Activated T-helper 2 cell treated with anti-CD3 and anti-CD28 coated beads, Interferon-gamma antibody, Interleukin-2, Interleukin-4, amounts not matched to agents 10 μg/mL and 5 μg/mL and 100 μg/mL, durations not matched to agents 14 hours and 24 hours and 36 hours (primary cell): ENCODE measurements at places on chromosomes 6 and 20. TPM values are rescaled to one million over a fixed set of nuclear protein-coding genes. Genes with fewer than 3 reads are reported as not detected.

- DNase-seq, result no peak
Measured at GRCh38 chr6:140256248-140256647, 881.8 kb upstream of the CITED2 start.

The ERVFRD-1 gene
- not detected in 2 replicates for total RNA-seq

- DNase-seq, result no peak
Measured at GRCh38 chr6:94478133-94479005, 1059.0 kb upstream of the EPHA7 start.

DNA sequence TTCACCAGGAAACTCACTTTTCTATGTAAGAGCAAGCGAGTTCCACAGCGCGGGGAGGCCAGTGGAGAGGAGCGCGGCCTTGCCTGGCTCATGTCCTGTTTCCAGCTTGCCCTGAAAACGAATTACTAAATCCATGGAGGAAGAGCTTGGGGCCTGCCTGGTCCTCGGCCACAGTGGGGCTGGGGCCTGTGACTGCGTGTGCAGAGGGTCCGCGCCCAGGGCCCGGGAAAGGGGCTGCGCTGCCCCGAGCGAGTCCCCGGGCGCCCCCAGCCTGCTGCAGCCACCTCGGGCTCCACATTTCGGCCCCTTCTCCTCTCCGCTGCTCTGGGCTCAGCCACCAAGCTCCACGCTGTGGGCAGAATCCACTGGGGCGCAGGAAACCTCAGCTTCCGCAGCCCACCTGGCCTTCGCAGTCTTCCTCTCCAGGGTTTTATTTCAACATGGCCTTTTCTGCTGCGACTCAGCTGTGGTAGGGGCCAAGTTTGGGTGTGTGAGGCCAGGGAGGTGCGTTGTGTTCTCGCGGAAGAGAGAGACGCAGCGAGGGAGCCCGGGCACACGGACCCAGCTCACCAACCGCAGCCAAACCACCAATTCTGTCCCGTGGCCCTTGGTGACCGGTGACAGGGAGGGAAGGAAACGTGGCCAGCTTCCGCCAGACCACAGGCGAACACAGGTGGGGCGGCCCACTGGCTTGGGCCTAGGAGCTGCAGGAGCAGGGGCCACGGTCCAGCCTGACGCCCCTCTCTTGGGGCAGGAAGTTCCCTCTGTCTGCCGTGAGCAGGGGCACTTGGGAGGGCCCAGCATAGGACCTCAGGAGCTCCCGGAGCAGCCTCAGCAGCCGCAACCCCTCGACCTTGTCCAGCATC is 211.4 kb downstream of the ERMARD start:
- peak; percentile 4 for DNase-seq

The TSBP1 gene
- not detected in 2 replicates for total RNA-seq
